ENCODE measurements at places on chromosomes 5 and 9. TPM values are rescaled to one million over a fixed set of nuclear protein-coding genes. Genes with fewer than 3 reads are reported as not detected.
A peak's percentile ranks its signal among the peaks of the same experiment; 100 is the strongest.

Gene TAF11L10
- total RNA-seq: not detected

Gene KIF4B
- total RNA-seq: not detected

Gene ZMYND19
- 39.5 TPM for total RNA-seq

Gene HRH2
- not detected for total RNA-seq

Gene AFAP1L1
- total RNA-seq: 19.6 TPM

Gene GPR151
- not detected for total RNA-seq

GRCh38 chr9:18467696-18468095, 6.3 kb upstream of the ADAMTSL1 start:
- H3K36me3 ChIP-seq: no peaks in the 10 kb centered on the region
- H3K4me3 ChIP-seq: no peak overlapping the region
- H3K27me3 ChIP-seq: no peaks in the 10 kb centered on the region
- no peak for DNase-seq

DNA sequence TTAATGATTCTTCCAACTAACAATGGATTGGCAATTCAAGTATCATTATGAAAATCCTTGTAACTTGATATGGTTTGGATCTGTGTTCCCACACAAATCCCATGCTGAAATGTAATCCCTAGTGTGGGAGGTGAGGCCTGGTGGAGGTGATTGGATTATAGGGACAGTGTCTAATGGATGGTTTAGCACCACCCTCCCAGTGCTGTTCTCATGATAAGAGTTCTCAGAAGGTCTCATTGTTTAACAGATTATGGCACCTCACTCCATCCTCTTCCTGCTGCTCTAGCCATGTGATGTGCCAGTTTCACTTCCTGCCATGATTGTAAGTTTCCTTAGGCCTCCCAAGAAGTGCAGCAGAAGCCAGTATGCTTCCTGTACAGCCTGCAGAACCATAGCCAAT, 1116.2 kb upstream of the EDIL3 start:
- no peak for DNase-seq
- H3K27me3 ChIP-seq: no peaks in the 10 kb centered on the region
- H3K27ac ChIP-seq: no peak overlapping the region
- no peaks in the 10 kb centered on the region for H3K4me1 ChIP-seq
- no peaks in the 10 kb centered on the region for H3K36me3 ChIP-seq

GRCh38 chr9:114958844-114959235, 28.4 kb upstream of the TNFSF8 start:
- no peak for DNase-seq
- peaks cover 6% of the 10 kb centered on the region for H3K4me1 ChIP-seq
- H3K36me3 ChIP-seq: no peaks in the 10 kb centered on the region
- no peak overlapping the region for H3K27ac ChIP-seq
- no peak overlapping the region for H3K4me3 ChIP-seq

- H3K4me3 ChIP-seq: peak overlapping the region; percentile 88
- H3K4me1 ChIP-seq: peaks cover 19% of the 10 kb centered on the region
- no peak for DNase-seq
- H3K27me3 ChIP-seq: no peaks in the 10 kb centered on the region
- no peaks in the 10 kb centered on the region for H3K36me3 ChIP-seq
Measured at GRCh38 chr9:93134740-93135444, 841 bp upstream of the NINJ1 start.

GRCh38 chr9:114989600-114990410, 59.4 kb upstream of the TNFSF8 start:
- no peaks in the 10 kb centered on the region for H3K27me3 ChIP-seq
- H3K27ac ChIP-seq: peak overlapping the region; percentile 49
- peaks cover 14% of the 10 kb centered on the region for H3K4me1 ChIP-seq

- no peaks in the 10 kb centered on the region for H3K36me3 ChIP-seq
- DNase-seq: no peak
- no peak overlapping the region for H3K27ac ChIP-seq
Measured at GRCh38 chr9:126403397-126403796, 76.8 kb downstream of the MVB12B start.
